Posterior cingulate gyrus (tissue), 11 donors: ENCODE measurements at places on chromosomes 7 and 10.

DNA sequence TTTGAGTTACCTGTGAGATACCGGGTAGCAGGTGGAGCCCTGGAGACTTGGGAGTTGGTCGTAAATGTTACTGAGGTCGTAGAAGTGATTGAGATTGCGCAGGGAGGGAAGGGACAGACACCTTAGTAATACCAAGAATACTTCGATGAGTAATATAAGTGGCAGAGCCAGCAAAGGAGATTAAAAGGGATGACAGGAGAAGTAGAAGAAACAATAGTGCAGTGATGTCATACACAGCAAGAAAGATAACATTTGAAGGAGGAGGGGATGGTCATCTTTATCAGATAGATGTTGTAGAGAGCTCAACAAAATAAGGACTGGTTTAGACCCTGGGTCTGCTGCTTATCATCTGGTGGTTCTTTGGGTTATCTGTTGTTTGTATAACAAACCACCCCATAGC is 5.0 kb downstream of the BCCIP start:
- no peak for DNase-seq

DNA sequence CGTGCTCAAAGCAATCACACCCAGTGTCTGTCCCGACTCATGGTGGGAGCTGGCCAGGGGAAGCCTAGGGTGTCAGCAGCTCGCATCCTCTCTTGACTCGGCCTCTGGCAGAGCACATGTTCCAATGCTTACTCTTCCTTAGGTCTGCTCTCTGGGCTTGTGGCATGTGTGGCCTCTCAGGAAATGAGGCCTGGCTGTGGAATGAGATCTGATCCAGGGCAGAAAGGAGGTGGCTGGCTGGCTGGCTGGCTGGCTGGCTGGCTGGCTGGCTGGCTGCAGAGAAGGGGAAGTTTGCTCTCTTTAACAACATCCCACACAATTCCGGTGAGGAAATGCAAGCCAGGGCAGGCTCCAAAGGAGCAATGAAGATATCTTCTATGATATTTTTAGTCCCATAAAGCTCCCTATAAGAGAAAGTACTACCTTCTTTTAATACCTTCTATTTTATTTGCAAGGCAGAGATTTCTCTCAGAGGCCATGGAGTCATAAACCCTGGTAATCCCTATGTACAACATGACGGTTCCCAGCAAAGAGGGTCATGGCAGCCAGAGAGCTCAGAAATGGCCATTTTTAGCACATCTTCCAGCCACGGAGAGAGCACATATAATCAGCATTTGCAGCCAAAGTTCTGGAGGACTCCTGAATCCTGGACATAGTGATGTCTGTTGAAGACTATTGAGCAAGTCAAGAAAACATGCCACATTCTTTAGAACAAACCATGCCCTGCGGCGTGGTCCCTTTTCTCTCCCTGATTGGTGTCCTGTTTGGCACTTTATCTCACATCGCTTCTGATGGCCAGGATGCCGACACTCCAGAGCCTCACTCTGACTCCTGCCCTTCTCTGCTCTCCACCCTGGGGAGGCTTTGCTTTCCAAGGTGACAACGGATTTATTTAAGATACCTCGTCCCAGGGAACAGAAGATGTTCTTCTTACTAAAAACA is 153.7 kb downstream of the FANK1 start:
- peak; percentile 26 for DNase-seq

DNA sequence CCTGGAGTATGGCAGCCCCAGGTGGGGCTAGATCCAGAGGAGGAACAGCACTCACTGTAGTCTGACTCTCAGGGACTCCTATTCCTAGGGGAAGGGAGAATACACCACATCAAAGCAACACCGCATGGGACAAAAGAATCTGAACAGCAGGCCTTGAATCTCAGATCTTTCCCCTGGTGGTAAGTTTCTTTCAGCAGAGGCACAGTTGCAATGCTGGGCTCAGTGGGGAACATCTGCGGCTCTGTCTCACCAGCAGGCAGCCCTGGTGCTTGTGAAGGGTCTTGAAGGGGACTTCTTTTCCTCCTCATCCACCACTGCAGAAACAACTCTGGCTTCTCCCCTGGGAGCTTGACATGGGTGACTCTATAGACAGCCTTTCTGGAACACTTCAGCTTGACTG is 111.2 kb upstream of the ARHGAP21 start:
- DNase-seq, result no peak

DNA sequence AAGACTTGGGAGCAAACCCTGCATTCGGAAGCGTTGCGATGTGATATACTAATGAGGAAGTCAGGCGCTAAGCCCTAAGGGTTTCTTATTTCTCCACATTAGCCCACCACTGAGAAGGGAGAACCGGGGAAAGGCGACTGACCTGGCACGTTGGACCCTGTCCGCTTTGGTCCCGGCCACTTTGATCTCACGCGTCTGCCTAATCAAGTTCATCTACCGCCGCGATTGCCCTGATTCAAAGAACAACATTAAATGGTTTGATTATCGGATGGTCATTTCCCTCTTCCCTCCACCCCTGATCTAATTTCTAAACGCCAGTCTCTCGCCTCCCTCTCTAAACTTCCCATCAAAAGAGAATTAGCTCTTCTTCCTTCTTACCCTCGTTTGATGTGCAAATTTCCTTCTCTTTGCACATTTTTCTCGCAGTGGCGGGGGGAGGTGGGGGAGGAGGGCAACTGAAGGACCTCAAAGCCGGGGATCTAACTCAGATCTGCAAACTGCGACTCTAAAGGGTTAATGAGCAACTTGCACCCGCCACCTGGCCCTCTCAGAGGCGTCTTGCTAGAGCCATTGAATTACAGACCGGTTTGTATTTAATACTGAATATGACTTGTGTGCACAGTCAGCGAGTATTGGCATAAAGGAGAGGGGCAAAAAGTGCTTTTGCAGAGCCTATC is 687 bp upstream of the DKK1 start:
- no peak for DNase-seq

GRCh38 chr7:55440040-55440690 is 75.0 kb downstream of the LANCL2 start:
- DNase-seq, result no peak

- DNase-seq, result no peak
Measured at GRCh38 chr7:42080841-42081586, 156.0 kb downstream of the GLI3 start.

DNA sequence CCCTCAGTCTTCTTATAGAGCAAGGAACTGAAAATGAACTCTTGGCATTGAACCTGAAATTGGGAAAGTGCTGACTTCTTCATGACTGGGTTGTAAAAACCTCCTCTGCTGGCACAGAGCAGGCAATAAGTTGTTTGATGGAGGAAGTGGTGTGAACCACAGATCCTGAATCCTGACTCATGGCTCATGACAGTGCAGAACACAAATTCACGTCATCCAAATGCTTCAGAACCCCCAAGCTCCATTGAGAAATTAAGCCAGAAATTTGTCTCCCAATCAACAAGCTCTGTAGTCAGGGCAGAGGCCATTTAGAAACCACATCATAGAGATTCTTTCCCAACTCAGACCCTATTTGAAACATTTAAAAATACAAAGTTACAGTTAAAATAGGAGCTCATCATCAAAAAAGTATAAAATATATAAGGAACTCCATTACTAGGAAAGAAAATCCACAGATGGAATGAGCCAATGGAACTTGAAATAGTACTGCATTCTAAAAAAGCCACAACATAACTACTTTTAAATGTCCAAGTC is 10.3 kb upstream of the STK17A start:
- no peak for DNase-seq

DNA sequence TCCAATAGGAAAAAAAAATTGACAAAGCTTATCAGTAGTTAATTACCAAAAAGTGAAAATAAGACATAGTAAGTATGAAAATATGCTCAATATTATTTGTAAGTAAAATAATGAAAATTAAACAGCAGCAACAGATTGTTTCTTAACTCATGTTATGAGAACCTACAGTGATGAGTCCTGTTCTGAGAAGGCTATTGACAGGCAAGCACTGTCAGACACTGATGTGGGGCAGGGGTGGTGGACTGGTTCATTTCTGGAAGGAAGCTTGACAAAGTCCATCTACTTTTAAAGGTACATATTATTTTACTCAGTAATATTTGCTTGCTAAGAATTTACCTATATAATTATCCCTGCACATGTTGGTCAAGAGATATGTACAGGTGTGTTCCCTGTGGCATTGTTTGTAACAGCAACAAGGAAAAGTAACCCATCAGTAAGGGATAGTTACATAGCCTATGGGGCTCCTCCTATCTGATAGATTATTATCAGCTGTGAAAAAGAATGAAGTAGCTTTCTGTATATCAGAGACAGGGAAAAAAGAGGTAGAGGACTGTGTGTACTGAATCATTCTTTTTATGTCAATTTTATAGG is 161.6 kb downstream of the RTKN2 start:
- DNase-seq, result no peak

- no peak for DNase-seq
Measured at GRCh38 chr7:7335909-7336308, 153.6 kb downstream of the C1GALT1 start.

DNA sequence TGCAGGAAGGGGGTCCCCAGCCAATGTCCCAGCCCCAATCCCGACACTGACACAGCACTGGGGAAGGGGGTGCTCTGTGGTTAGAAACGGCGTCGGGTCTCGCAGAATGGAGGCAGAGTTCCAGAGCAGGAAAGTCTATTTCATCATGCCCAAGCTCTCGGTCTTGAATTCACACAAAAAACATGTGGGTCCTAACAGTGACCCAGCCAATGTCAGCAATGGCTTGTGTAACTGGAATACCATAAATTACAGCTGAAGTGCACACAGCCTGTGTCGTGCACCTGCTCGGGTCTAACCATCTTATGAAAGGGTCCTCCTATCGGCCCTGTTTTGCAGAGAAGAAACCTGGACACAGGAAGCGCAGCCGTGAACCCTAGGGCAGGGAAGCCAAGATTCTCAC is 324.1 kb downstream of the ADARB2 start:
- no peak for DNase-seq

- DNase-seq, result no peak
Measured at GRCh38 chr7:150564006-150564405, 3.2 kb upstream of the GIMAP4 start.

DNA sequence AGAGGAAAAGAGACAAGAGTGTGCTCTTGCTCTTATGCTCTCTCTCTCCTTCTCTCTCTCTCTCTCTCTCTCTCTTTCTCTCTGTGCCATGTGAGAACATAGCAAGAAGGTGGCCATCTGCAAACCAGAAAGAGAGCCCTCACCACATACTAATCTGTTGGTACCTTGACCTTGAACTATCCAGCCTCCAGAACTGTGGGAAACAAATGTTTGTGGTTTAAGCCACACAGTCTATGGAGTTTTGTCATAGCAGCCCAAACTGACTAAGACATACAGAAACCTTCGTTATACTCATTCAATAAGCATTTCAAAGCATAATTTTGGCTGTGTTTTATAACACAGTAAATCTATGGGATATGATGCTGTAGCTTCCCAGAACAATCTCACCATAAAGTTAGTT is 56.4 kb upstream of the PLPP4 start:
- no peak for DNase-seq

GRCh38 chr7:77699056-77699455 is 2.8 kb downstream of the RSBN1L start:
- DNase-seq, result no peak

- no peak for DNase-seq
Measured at GRCh38 chr10:69715156-69715898, 85.3 kb downstream of the FAM241B start.

DNA sequence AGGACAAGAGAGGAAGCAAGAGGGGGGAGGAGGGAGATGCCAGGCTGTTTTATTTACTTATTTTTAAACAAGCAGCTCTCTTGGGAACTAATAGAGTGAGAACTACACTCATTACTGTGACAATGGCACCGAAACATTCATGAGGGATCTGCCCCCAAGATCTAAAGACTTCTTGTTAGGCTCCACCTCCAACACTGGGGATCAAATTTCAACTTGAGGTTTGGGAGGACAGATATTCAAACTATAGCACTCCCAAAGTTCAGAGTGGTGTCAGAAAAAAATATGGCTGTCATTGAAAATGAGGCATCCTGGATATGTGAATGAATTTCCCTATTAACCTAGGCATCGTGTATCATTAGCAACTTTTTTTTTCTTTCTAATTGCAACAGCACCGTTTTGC is 145.5 kb downstream of the ABCA13 start:
- DNase-seq, result no peak

DNA sequence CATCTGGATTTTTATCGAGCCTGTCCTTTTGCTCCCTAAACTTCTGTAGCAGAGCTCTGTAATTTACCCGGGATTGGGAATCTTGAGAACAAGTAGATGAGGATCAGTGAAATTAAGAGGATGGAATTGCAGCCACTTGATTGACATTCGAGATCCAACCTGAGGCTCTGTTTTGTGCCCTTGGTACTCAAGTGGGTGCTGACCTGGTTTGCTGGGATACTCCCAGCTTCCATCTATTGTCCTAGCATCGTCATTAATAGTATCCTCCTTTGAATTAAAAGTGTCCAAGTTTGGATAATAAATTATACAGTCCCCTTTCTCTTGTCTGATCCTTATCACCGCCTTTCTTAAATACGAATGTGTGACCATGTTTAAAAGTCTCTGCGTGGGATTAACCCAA is 17.1 kb downstream of the CELF2 start:
- no peak for DNase-seq

DNA sequence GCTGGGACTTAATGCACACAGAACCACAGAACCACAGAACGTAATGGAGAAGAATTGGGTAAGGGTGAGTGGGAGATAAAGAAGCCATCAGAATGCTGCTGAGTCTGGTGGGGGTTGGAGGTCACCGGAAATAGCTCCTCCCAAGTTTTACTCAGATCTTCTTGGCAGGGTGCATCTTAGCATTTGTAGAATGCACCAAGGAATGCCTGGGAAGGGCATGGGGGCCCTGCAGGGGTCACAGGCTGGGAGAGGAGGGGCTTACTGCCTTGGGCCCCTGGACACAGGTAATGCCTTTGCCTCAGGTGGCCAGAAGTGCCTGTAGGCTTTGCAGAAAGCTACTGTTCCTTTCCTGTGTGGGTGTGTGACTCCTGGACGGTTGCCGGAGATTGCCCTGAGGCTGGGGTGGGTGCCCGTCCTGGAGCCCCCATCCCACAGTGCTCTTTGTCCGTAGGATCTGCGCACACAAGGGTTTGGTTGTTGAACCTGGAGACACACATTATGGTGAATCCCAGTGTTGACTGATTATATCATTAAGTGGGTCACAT is 55.1 kb downstream of the MGMT start:
- DNase-seq, result no peak

- DNase-seq, result no peak
Measured at GRCh38 chr10:4283846-4284610, 499.0 kb upstream of the KLF6 start.

- peak; percentile 29 for DNase-seq
Measured at GRCh38 chr7:92799446-92800211, 36.7 kb downstream of the CDK6 start.

DNA sequence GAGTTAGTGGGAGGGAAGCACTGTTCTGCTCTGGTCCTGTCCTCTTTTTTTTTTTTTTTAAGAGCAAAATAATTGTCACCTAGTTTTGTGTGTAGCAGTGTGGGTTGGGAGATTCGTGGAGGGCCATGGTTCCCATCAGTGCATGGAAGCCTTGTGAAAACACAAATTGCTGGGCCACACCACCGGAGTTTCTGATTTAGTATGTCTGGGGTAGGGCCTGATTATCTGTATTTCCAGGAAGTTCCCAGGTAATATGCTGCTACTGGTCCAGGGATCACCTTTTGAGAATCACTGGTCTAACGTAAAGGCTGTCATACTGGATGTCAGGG is 191.3 kb downstream of the GATA3 start:
- no peak for DNase-seq

GRCh38 chr7:155166108-155166507 is 96.0 kb downstream of the HTR5A start:
- no peak for DNase-seq
